ENCODE measurements at places on chromosomes 3 and 15. TPM values are rescaled to one million over a fixed set of nuclear protein-coding genes. Genes with fewer than 3 reads are reported as not detected.

The PIGB gene
- total RNA-seq, result 4.7 TPM

The CHRNB4 gene
- not detected for total RNA-seq

The SMAD6 gene
- total RNA-seq, result 50.2 TPM

The DPH3 gene
- 23.1 TPM for total RNA-seq

DNA sequence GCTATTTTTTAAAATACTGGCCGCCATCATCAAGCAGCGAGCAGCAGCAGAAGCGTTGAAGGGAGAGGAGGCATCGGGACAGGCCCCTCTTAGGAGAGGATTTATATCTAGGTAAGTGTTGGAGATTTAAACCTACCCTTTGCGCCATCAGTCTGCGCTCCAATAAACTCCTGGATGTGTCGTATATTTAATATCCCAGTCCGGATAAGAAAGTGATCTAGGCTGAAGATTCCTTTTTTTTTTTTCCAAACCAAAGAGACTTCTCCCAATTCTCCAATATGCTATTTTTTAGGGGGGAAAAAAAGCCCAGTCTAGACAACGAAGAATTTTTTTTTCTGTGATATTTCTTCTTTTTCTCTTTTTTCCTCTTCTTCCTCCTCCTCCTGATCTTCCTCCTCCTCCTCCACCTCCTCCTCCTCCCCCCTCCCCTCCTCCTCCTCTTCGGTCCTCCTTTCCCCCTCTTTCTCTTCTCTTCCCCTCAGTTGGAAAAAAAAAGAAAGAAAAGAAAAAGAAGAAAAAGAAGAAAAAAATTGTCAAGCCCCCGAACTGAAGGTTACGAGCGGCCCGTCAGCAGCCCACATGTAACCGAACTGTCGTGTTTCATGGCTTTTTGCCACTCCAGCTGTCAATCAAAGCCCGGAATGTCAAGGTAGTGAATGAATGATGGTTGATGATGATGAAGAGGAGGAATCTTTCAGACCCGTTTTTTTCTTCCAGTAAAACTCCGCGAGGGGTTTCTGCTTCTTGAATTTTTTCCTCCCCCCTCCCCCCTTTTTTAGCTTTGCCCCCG, 835 bp downstream of the MEIS2 start:
- no peak for DNase-seq

DNA sequence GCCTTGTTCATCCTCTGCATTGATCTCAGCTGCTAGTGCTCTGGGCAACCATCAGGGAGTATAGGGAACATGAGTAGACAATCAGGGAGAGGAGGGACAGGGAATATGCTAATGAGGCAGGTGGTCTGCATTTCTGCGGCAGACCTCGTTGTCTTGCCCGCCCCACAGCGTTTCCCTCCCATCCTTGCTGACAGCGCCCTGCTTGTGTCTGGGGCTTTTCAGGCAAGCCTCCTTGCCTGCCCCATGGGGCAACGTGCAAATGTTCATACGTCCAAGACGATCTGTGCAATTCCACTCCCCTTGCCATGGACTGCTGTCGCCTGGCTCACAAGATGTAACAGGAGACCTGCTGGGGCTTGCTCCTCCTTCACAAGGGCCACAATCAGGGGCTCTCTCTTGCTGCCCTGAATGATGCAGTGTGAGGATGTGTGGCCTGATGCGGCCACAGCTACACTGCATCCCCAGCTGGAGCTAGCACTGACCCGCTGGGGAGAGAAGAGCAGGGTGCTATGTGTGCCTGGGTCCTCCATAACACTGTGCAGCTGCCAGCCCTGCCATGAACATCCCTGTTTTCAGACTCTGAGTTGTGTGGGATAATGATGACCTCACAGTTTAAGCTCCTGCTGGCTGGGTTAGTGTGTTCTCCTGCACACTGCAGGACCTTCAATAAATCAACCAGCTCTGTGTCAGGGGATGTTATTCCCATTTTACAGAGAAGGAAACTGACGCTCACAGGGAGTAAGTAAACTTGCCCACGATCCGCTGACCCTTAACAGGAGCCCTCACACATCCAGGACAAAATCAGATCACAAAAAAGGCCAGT, 211.3 kb downstream of the KLF13 start:
- DNase-seq, result no peak

GRCh38 chr3:155934230-155934629, 63.8 kb downstream of the GMPS start:
- no peak for DNase-seq

- no peak for DNase-seq
Observed at GRCh38 chr3:150497956-150498355, 48.3 kb downstream of the SERP1 start.

- no peak for DNase-seq
Observed at GRCh38 chr3:161552984-161553560, 56.5 kb downstream of the OTOL1 start.

GRCh38 chr15:78840661-78841375, 29.6 kb upstream of the ADAMTS7 start:
- peak; percentile 58 for DNase-seq

DNA sequence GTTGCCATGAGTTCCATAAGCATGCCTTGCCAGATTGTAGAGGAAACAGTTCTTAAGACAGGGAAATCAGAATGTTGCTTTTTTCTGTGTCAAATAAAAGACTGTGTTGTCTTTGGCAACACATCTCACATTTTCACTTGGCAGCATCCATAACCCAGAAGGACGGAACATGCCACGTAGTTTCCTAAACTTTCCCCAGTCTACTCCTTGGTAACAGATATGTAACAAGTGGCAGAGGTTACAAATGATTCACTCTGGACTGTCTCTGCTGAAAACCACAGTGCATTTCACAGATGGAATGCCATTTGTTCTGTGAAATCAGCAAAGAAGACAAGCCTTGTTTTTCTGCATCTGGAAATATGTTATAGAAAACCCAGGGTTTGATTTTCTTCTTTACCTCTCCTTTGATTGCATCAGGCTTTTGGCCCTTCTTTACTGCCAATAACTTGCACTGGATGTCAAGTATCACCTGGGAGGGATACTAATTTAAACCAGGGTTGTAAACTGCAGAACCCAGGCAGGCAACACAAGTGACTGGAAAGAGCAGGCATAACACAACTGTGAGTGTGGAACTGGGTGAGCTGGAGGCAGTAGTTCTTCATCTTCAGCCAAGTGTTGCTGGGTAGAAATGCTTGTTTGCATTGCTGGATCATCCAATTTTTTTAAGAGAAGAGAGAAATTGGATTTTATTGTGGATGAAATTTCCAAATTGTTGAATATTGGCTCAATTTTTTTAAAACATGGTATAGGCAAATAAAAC, 124.4 kb upstream of the FOXB1 start:
- no peak for DNase-seq

DNA sequence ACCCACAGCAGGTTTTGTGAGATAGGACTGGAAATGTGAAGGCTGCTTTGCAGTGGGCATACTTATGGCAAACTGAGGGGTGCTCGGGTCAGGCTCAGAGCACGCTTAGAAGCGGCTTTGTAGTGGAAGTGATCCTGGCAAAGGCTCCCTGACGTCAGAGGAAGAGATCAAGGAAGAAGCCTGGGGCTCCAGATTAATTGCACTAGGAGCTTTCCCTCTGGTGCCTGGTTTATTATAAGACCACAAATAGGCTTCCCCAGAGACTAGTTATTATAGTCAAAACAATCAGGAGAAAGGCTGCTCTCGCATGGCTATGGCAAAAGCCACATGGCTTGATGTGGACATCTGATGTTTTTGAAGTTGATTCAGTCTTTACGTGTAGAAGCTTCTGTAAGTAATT, 515.1 kb downstream of the GABRG3 start:
- DNase-seq, result no peak

DNA sequence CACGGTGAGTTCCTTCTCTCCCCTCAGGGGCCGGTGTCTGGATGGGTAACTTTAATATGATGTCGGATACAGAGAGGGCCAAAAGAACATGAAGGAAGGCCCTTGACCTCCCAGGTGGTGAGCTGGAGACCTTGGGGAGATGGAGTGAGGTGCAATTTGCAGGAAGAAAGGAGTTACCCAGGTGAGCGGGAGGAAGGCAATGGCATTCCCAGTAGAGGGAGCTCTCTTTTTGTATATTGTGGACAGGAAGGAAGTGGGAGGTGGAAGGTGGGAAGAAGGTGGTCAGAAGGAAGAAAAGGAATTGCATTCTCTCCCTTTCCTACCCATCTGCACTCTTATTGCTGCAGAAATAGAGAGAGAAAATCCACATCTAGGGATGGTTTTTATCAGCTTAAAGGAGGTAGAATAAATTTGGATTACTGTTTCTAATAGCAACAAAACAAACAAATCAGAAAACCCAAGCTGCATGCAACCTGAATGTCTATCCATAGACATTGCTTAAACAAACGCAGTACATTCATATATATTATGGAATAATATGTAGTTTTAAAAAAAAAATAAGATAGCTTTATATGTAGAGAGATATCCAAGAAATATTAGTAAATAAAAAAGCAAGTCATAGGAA, 169.0 kb upstream of the TSC22D2 start:
- DNase-seq, result no peak

GRCh38 chr3:123620343-123620742, 35.5 kb upstream of the HACD2 start:
- no peak for DNase-seq

DNA sequence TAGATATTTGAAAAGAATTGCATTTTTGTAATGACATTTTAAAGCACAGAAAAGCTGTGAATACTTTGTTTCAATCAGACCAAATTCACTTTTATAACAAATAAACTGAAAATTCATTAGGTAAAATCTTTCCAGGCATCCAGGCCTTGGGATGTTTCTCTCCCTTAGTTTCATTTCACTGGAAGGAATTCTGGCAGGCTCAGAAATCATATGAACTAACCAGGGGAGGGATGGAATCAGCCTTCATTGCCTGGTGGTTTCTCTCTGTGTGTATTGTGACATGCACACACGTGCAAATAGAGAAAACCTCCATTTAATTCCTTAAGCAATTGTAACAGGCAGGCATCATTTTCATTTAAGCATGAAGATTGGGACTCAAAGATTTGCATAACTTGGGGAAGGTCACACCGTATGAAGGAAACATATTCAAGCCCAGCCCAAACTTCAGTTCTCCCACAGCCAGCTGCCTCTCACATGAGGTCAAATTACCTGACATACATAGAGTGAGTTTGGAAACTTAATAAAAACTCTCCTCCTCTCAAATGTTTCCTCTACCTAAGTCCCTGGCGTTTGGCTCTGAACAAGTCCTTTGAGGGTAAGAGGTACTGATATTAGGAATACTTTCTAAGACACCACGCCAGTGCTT, 376.1 kb upstream of the MCTP2 start:
- no peak for DNase-seq

DNA sequence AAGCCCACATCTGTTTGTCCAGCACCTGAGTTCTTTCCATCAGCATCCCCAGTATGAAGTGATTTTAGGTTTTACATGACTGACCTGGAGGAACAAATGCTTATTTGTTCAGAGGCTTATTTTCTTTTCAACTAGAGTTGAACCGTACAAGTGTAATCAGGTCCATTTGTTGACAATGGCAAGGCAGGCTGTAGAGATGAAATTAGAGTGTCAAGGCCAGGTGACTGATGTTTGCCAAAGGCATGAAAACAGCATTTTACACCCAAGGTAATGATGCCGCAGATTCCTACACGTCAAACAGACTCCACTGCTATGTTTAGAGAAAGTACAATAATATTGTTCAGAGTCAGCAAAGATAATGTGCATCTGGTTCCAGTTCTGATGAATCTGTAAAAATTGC, 96.5 kb downstream of the KCNAB1 start:
- no peak for DNase-seq

- DNase-seq, result no peak
Observed at GRCh38 chr3:26505399-26505798, 117.2 kb upstream of the LRRC3B start.

DNA sequence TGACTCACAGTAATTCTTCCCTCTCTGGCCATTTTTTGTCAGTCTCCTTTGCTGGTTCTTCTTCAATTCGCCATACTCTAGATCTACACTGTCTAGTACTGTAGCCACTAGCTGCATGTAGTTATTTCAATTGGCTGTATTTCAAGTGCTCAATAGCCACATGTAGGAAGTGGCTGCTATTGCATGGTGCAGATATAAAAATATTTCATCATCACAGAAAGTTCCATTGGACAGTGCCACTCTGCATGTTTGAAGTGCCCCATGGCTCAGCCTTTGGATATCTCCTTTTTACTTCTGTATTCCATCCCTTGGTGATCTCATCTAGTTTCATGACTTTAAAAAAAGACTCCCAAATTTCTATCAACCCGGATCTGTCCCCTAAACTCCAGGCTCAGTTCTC, 22.1 kb downstream of the PPP2R3A start:
- DNase-seq, result no peak

DNA sequence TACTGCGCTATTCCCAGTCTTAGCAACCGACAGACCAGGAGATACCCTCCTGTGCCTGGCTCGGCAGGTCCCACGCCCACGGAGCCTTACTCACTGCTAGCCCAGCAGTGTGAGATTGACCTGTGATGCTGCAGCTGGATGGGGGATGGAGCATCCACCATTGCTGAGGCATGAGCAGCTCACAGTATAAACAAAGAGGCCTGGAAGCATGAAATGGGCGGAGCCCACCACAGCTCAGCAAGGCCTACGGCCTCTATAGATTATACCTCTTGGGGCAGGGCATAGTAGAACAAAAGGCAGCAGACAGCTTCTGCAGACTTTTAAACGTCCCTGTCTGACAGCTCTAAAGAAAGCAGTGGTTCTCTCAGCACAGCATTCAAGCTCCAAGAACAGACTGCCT, 160.3 kb downstream of the ANXA2 start:
- no peak for DNase-seq

- no peak for DNase-seq
Observed at GRCh38 chr3:5001135-5001534, 21.9 kb downstream of the BHLHE40 start.

DNA sequence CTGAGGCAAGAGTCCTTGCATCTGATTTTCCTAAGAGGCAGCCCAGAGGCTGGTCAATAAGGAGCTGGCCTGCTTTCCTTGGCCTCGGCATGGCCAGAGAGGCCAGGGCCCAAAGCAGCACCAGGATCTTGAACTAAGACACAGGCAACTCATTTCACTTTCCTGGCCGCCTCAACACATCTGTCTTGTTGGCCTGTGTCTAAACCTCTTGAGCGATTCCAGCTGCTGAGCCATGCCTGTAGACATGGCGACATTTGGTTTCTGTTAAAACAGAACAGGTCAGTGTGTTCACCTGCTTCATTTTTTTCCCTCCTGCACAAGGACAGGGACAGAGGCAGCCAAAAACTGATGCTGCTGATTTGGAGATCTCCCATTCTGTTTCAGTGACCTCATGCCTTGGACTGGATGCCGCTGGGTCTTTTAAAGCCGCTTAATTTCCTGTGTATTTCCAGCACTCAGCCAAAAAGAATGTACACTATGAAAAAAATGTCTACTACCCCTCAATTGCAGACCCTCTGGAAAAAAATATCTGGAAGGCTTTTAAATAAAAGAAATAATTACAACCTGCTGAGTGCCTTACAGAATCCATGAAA, 266.6 kb upstream of the ICE2 start:
- DNase-seq, result no peak
